Stimulated activated CD8-positive, alpha-beta memory T cell treated with anti-CD3 and anti-CD28 coated beads, Interleukin-4, amount 100 ng/mL, for 24 hours (primary cell): ENCODE measurements at places on chromosomes 6 and 20.
A peak's percentile ranks its signal among the peaks of the same experiment; 100 is the strongest.

GRCh38 chr20:62321521-62321948 is 18.7 kb downstream of the ADRM1 start:
- no peak for DNase-seq

GRCh38 chr6:139940741-139941729 is 566.6 kb upstream of the CITED2 start:
- DNase-seq: no peak

GRCh38 chr6:132354517-132355167 is 46.6 kb downstream of the MOXD1 start:
- DNase-seq: peak; percentile 22

DNA sequence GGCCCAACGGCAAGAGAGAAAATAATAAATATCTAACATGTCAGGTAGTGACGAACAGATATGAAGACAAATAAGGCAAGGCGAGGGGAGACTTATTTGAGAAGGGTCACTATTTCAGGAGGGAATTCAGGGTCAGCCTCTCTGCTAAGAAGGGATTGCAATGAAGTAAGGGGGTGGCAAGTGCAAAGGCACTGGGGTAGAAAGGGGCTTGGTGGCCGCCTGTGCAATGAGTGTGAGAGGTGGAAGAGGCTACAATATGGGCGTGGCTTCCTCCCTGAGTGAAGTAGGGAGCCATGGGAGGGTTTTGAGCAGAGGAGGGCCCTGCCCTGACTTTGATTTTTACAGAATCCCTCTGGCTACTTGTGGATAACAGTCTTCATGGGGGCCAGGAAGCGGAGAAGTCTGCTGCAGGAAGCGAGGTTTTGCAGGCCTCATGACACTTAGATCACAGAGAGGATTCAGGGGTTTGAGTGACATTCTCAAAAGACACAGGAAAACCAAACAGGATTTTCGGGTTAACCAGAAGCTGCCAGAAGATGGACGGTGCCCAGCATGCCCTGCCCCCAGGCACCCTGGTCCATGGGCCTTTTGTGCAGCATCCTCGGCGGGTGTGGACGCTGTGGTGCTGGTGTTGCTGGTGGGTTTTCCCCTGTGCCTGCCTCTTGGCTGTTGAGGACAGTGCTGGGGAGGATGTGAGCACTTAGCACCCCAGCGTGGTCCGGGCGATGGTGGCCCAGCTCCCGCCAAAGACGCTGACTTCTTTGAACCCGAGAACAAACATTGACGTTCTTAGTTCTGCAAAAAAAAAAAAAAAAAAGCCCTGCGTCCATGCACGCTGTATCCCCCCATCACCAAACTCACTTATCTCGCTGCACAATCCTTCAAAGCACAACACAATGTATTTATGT is 124.2 kb upstream of the PTPN1 start:
- peak; percentile 38 for DNase-seq

- no peak for DNase-seq
Observed at GRCh38 chr6:87965806-87966205, 81.8 kb upstream of the SPACA1 start.

GRCh38 chr6:134398453-134398852 is 80.5 kb upstream of the SGK1 start:
- DNase-seq: no peak

DNA sequence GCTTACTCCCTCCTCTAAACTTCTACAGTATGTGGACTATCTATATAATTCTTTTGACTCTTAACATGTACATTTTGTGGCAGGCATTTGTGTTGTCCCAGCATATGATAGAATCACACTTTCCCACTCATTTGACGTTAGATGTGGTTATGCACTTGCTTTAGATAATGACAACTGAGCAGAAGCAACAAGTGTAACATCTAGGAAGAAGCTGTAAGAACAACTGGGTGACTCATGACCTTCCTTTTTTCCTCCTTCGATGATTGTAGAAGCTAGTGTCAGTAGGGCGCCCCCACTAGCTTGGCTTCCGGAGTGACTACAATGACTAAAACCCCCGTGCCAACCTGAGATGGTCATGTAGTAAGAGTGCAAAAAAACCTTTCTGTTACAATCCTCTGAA is 74.6 kb upstream of the CEP85L start:
- peak; percentile 65 for DNase-seq

DNA sequence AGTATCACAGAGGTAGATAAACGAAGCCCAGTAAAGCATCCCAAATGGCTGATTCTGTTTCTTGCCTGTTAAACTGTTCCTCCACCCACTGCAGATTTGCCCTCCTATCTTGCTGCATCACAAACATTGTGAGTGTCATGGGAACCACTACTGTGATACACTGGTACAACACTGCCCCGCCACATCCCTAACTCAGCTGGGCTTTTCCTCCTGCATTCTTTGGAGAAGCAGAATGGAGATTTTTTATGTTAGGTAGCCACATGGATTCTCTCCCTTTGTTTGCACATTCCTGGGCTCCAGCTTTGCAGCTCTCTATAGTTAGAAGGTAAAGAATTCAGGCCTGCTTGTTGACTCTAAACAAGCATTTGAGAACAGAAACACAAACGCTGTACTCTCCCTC is 234.1 kb downstream of the TMEM242 start:
- no peak for DNase-seq

GRCh38 chr20:40706977-40707582 is 18.0 kb upstream of the MAFB start:
- no peak for DNase-seq

- DNase-seq: peak; percentile 38
Observed at GRCh38 chr6:110874880-110875547, 429 bp downstream of the AMD1 start.
